CD4-positive, CD25-positive, alpha-beta regulatory T cell (primary cell): ENCODE measurements at places on chromosomes 2 and 18.

- peaks cover 3% of the 10 kb centered on the region for H3K27me3 ChIP-seq
- DNase-seq: no peak
- H3K4me3 ChIP-seq: no peak overlapping the region
- H3K27ac ChIP-seq: no peak overlapping the region
Observed at GRCh38 chr2:166135849-166136258, 8.0 kb upstream of the SCN1A start.

- DNase-seq: no peak
- no peak overlapping the region for H3K27ac ChIP-seq
- H3K36me3 ChIP-seq: no peaks in the 10 kb centered on the region
- no peak overlapping the region for H3K4me3 ChIP-seq
- no peaks in the 10 kb centered on the region for H3K27me3 ChIP-seq
- H3K4me1 ChIP-seq: no peaks in the 10 kb centered on the region
Observed at GRCh38 chr2:16296038-16296290, 355.6 kb downstream of the MYCN start.

DNA sequence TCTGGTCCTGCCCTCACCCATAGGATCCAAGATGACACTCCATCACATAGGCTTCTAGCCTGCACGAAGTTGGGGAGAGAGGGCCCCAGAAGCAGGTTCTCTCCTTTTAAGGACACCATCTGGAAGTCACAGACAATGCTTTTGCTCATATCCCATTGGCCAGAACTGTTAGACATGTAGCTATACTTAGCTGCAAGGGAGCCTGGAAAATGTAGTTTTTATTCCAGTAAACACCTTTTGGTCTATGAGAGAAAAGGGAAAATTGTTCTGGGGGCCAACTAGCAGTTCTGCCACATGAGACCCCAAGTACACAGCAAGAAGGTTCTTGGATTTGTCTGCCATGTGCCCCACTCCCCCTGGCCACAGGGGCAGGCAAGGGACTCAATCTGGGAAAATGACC is 206.1 kb downstream of the ZFP36L2 start:
- no peak overlapping the region for H3K4me3 ChIP-seq
- H3K27me3 ChIP-seq: no peaks in the 10 kb centered on the region
- H3K36me3 ChIP-seq: no peaks in the 10 kb centered on the region
- no peaks in the 10 kb centered on the region for H3K4me1 ChIP-seq
- no peak for DNase-seq
- H3K27ac ChIP-seq: no peak overlapping the region

GRCh38 chr2:156322686-156323231 is 9.8 kb downstream of the NR4A2 start:
- H3K4me3 ChIP-seq: peak overlapping the region; percentile 17
- peaks cover 9% of the 10 kb centered on the region for H3K36me3 ChIP-seq
- H3K27ac ChIP-seq: no peak overlapping the region

DNA sequence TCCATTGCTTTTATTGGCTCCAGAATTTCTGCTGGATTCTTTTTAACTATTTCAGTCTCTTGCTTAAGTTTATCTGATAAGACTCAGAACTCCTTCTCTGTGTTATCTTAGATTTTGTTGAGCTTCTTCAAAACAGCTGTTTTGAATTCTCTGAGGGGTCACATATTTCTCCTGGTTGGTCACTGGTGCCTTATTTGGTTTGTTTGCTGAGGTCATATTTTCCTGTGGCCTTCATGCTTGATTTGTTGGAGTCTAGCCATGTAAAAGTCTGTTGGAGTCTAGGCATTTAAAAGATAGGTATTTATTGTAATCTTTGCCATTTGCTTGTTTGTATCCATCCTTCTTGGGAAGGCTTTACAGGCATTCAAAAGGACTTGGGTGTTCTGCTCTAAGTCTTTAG is 398.7 kb downstream of the DSEL start:
- H3K27ac ChIP-seq: no peak overlapping the region
- no peak overlapping the region for H3K4me3 ChIP-seq
- H3K36me3 ChIP-seq: no peaks in the 10 kb centered on the region
- no peak for DNase-seq

- no peaks in the 10 kb centered on the region for H3K27me3 ChIP-seq
- no peaks in the 10 kb centered on the region for H3K4me1 ChIP-seq
- H3K4me3 ChIP-seq: no peak overlapping the region
- H3K36me3 ChIP-seq: no peaks in the 10 kb centered on the region
- DNase-seq: no peak
- no peak overlapping the region for H3K27ac ChIP-seq
Observed at GRCh38 chr2:111236025-111236424, 115.3 kb downstream of the BCL2L11 start.

DNA sequence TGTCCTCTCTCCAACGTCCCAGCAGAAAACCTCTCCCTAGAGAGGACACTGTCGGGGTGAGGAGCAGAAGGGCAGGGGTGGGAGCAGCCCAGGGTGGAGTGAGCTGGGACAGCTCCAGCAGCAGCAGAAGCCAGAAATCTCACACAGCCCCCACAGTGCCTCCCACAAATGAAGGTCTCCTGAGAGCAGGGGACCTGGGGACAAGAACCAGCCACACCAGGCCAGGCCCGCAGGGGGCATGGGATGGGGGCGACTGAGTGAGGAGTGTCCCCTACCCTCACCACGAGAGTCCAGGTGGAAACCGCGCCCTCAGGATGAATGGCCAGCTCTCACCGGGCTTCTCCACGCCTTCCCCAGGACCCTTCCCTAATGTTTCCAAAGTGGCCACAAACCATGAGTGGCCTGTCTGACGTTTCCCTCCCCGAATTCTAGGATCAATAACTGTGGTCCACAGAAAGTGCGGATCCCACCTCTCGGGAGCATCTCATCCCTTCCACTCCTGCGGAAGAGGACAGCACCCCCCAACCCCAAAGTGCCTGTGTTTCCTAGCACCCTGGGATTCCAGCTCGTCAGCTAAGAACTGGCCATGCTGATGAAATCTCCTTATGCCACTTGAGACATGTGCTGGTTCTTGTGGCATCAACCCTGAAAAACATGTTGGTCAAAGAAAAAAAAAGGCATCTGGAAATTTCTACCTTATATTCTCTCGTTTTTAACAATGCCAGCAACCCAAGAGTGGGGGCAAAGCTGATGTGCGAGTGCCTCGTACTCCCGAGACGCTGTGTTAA is 121.1 kb downstream of the HDAC4 start:
- no peak overlapping the region for H3K4me3 ChIP-seq
- H3K4me1 ChIP-seq: peaks cover 22% of the 10 kb centered on the region
- H3K27ac ChIP-seq: no peak overlapping the region
- no peaks in the 10 kb centered on the region for H3K27me3 ChIP-seq
- peaks cover 3% of the 10 kb centered on the region for H3K36me3 ChIP-seq

GRCh38 chr18:2087877-2088673 is 483.2 kb downstream of the METTL4 start:
- H3K27me3 ChIP-seq: no peaks in the 10 kb centered on the region
- H3K4me3 ChIP-seq: no peak overlapping the region
- no peak overlapping the region for H3K27ac ChIP-seq
- DNase-seq: no peak
- H3K36me3 ChIP-seq: no peaks in the 10 kb centered on the region
